ENCODE measurements at places on chromosomes 4 and X. TPM values are rescaled to one million over a fixed set of nuclear protein-coding genes. Genes with fewer than 3 reads are reported as not detected.

CXCL5 gene
- not detected for total RNA-seq

- DNase-seq: no peak
These were observed 26.4 kb downstream of the SPIN3 start for GRCh38 chrX:56968980-56969379.

GC gene
- not detected for total RNA-seq

DNA sequence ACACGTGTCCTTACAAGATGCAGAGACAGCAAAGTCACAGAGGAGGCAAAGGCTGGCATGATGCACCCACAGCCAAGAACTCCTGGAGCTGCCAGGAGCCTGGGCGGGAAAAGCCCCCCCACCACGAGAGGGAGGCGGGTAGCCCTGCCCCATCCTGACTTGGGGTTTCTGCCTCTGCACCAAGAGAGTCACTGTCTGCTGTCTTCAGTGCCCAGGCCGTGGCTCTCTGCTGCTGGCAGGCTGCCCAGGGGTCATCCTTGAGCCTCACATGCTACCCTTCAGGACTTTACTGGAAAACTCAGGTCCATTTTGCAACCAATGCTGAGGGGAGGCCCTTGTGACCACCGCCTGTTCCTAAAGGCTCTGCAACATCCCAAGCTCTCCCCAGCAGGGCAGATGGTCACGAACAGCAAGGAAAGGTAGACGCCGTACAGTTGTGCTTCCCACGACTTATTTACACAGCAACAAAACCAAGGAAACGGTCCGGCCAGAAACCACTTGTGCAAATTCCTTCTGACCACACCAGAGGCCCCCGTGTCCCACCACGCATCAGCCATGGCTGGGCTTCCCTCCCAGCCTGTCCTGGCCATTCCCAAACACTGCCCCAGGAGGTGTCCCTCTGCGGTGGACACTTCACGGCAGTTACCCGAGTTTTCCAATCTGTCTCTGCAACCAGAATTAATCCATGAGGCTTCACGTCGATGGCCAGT, 56.9 kb downstream of the ACOX3 start:
- no peak for DNase-seq

DNA sequence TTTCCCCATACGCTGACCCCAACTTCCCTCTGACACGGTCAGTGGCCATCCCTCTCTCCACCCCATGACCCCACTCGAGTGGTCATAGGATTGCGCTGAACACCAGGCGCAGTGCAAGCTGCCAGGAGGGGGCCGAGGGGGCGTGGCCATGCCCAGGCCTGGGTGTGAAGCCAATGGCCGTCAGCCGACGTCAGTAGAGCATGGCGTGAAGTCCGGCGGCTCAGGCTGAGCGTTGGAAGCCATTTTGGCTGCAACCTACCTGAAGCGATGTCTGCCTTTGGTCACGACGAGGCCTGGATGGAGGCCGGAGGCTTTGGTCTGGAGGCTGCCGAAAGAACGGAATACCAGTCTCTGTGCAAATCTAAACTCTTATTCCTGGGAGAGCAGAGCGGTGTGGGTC, at the start of gene RAB41:
Gene RAB41 (plus strand): TSS at position 222 of the 400 bp plus-strand sequence. CDS start 46 bp downstream, at position 268.
- DNase-seq: no peak

DNA sequence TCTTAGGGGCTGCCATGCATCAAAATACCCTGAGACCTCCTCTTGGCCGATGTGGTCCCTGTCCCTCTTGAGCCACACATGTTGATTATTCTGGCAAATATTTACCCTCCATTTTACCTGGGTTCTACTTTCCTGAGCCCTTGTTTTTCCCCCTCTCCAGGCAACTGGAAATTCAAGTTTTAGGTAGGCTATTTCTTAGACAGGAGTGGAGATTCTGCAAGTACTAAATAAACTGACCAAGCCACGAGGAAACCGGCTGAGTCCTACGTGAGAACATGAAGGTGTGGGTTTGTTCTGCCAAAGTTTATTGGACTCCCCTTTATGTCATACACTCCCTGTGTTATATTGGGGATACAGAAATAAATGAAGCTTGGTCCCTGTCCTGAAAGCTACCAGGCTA, 88.1 kb downstream of the RTL5 start:
- no peak for DNase-seq

DNA sequence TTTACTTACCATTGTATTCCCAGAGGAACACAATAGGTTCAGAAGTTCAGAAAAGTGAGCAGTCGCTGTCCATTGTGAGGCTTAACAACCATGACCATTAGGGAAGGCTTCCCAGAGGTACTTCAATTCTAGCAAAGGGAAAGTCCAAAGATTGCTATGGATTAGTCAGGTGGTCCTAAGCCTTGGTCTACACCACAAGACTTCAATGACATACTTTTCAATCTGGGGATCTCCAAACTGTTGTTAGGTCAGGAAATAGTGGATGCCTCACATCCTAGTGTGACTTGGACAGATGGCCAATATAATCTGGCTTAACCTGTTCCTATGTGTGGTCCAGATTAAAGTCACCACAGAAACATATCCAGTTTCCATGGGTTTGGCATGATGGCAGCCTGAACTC, 118.0 kb downstream of the SPCS3 start:
- DNase-seq: no peak

DNA sequence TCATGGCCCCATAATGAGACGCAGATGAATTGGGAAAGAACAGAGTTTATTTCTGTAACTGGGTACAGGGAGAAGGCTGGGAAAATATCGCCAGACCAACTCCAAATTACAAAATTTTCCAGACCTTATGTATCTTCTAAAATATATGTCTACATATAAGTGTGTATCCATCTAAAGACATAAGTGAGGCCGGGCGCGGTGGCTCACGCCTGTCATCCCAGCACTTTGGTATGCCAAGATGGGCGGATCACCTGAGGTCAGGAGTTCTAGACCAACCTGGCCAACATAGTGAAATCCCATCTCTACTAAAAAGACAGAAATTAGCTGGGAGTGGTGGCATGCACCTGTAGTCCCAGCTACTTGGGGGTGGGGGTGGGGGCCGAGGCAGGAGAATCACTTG, 11.7 kb upstream of the DHRSX start:
- no peak for DNase-seq

- DNase-seq: no peak
These were observed 31.8 kb upstream of the CYP4V2 start for GRCh38 chr4:186159613-186160012.

CHIC2 gene
- 51.1 TPM for total RNA-seq

DNA sequence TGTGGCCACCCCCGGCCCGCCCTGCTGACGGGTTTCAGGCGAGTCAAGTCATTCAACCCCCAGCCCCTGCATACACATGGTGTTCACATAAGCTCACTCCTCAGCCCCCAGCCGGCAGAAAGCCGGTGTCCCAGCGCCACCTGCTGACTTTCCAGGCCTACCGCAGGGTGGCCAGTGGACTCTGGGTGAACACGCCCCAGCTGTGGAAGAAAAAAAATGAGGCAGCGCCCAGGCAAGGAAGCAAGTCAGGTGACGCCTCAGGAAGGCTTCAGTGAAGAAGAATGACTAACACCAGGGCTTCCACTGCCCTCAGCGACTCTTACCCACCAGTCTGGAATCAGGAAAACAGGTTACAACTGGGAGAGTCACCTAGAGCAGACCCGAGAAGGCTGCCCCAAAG, 15.8 kb downstream of the BCAP31 start:
- peak; percentile 41 for DNase-seq

FAT4 gene
- total RNA-seq: 22.7 TPM

DNA sequence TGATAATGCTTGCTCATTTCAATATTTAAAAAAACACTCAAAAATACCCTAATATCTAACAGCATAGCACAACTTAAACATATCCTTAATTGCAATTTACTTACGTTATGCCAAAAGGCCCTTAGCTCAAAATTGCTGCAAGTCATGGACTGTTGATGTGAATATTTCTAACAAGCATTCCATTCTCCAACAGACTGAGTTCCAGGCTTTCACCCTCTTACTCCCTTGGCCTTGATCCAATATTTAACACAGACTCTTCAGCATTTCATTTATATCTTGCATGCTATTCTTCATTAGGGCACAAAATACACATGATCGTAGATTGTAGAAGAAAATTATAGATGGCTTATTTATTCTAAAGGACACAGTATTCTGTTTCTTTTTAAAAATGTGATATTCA, 96.5 kb downstream of the RNF150 start:
- DNase-seq: no peak

PABPC4L gene
- 1.5 TPM for total RNA-seq

- no peak for DNase-seq
These were observed 318.6 kb upstream of the FAT1 start for GRCh38 chr4:187042251-187042650.

DNA sequence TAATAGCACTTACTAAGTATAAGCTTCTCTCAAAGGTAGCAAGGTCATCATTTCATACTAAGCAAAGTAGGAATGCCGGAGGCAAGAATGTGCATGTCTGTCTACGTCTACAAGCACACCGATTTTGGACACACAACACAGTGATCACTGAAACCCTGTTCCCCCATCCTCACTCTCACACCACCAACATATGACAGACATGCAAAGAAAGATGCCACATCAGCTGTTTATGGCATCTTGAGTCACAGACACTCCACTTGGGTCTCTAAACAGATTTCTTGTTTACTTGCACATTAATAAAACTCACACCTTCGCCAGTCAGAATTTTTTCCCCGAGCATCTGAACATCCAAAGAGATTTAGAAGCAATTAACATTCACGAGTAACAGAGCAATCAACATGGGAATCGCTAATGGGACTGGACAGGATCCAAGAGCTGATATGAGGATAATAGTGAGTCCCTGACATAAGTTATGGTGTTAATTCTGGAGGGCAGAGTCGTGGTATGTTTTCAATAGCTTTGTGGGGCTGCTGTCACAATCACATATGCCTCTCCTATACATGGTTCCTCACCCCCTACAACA, 324.1 kb downstream of the DHX15 start:
- no peak for DNase-seq

DNA sequence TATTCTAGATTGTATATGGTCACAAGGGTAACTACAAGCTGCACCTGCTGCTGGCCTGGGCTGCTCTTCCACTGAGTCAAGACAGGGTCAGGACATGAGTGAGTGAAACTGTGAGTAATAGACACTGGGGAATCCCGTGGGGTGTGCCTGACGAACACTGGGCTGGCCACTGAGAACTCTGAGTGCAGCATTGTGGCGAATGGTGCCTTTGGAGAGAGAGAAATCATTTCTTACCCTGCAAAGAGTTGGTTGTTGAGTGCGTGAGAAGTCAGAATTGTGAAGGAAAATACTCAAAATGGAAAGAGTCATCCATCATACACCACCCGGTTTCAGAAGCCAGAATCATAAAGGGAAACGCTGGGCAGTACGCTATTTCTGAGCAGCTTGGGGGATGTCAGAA, 43.1 kb upstream of the LSM6 start:
- no peak for DNase-seq

FGF13 gene
- 6.5 TPM for total RNA-seq

- no peak for DNase-seq
These were observed 21.3 kb upstream of the OPHN1 start for GRCh38 chrX:68454476-68455150.

Data from tibial nerve (tissue), 4 donors.